ENCODE measurements at places on chromosomes 13 and 19. TPM values are rescaled to one million over a fixed set of nuclear protein-coding genes. Genes with fewer than 3 reads are reported as not detected.

The CD70 gene
- total RNA-seq: not detected

The PLIN4 gene
- under 0.01 TPM for total RNA-seq

The CCDC8 gene
- total RNA-seq: 12.8 TPM

The RUBCNL gene
- 7.0 TPM for total RNA-seq

The FGF22 gene
- not detected for total RNA-seq

The MEIOSIN gene
- total RNA-seq: not detected

The TSHZ3 gene
- 21.5 TPM for total RNA-seq

The NALCN gene
- 0.49 TPM for total RNA-seq

The TNFSF13B gene
- 3.6 TPM for total RNA-seq

The EXOC3L2 gene
- not detected for total RNA-seq

The KIR2DL3 gene
- total RNA-seq: not detected

The DHPS gene
- total RNA-seq: 58.8 TPM

The ZNF304 gene
- total RNA-seq: 14.8 TPM

The GPR4 gene
- not detected for total RNA-seq

The KLK2 gene
- not detected for total RNA-seq

The KLF1 gene
- not detected for total RNA-seq

The SBK3 gene
- 0.81 TPM for total RNA-seq

The OR10H1 gene
- not detected for total RNA-seq

The WDR88 gene
- not detected for total RNA-seq

The TMC4 gene
- total RNA-seq: 0.36 TPM

The QPCTL gene
- 23.0 TPM for total RNA-seq

The TEKTIP1 gene
- total RNA-seq: not detected

The NAPSA gene
- not detected for total RNA-seq

The TMEM161A gene
- 14.3 TPM for total RNA-seq

The HCST gene
- total RNA-seq: not detected

The C19orf67 gene
- not detected for total RNA-seq

The STXBP2 gene
- total RNA-seq: 3.9 TPM

The STOML3 gene
- not detected for total RNA-seq

The FBN3 gene
- not detected for total RNA-seq

The MADCAM1 gene
- 0.16 TPM for total RNA-seq

The SYT5 gene
- not detected for total RNA-seq

The ABCC4 gene
- 45.8 TPM for total RNA-seq

The JSRP1 gene
- total RNA-seq: not detected

The CYP2A6 gene
- total RNA-seq: not detected

The COX7A1 gene
- total RNA-seq: 13.3 TPM

The FBXO17 gene
- total RNA-seq: 28.4 TPM

The PRKCSH gene
- 134 TPM for total RNA-seq

The MEGF8 gene
- total RNA-seq: 25.3 TPM

The ZNF773 gene
- total RNA-seq: 31.8 TPM

The DPF1 gene
- total RNA-seq: 2.3 TPM

The FLT1 gene
- total RNA-seq: 0.73 TPM

The MAB21L1 gene
- 6.0 TPM for total RNA-seq

The C3 gene
- total RNA-seq: 0.97 TPM

The IGFL1 gene
- total RNA-seq: not detected

The HDGFL2 gene
- 58.1 TPM for total RNA-seq

The CLC gene
- not detected for total RNA-seq

The ZNF382 gene
- 12.9 TPM for total RNA-seq

The PSG7 gene
- 0.16 TPM for total RNA-seq

The OVOL3 gene
- total RNA-seq: not detected

The TMEM259 gene
- total RNA-seq: 94.6 TPM

The ANGPTL8 gene
- total RNA-seq: not detected
